ENCODE measurements at places on chromosomes 3 and 15.

- DNase-seq: no peak
Observed at GRCh38 chr3:105347625-105348302, 18.9 kb upstream of the ALCAM start.

DNA sequence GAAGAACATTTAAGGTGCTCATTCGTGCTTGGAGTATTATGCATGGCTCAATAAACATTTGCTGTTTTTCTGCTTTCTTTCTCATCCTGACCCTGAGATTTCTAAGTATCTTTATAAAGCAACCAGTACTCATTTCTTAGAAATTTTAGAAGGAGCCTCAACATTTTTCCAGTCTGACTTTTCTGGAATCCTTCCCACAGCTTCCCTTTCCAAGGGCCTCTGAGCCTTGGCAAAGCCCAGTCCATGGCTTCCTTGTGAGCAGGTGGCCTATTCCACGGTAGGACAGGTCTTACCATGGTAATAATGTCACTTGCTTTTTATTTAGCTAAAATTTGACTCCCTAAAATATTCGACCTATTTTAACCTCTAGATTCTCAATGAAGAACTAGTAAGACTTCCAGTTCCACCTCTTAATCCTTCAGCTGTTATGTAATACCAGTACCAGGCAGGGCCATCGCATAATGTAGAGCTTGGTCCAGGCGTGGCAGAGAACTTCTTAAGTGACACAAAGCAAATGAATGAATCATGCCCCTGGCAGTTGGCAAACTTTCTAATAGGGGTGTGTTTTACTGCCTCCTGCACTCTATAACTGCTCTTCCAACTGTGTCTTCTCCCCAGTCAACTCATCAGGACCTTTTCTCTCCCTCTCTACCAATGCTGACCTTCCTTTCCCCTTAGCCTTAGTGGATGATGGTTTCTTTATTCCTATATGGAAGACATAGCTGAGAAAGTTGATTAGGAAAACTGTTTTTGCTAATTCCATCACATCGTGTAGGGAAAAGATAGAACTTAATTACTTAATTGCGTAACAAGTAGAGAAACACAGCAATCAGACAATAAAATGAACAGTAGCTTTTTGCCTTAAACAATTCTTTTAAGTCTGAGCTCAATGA, 894 bp upstream of the TM4SF4 start:
- DNase-seq: no peak

DNA sequence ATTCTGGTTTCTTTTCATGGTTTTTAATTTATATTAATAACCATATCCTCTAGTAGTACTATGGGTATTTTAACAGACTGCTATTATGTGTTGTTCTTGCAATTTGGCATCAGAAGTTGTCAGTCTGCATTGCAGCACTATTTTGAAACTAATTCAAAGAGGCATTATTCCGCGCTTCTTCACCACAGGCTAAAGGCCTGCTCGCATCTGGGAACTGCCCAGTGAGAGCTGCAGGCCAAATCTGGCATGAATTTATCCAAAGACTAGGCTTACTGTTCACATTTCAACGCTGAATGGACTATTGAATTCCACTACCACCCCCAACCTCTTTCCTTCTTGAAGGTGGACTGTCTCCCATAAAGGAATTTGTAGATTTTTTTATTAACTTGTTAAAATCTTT, 310.4 kb upstream of the NR2F2 start:
- no peak for DNase-seq

GRCh38 chr3:175851541-175851940, 992.4 kb downstream of the NAALADL2 start:
- DNase-seq: no peak

DNA sequence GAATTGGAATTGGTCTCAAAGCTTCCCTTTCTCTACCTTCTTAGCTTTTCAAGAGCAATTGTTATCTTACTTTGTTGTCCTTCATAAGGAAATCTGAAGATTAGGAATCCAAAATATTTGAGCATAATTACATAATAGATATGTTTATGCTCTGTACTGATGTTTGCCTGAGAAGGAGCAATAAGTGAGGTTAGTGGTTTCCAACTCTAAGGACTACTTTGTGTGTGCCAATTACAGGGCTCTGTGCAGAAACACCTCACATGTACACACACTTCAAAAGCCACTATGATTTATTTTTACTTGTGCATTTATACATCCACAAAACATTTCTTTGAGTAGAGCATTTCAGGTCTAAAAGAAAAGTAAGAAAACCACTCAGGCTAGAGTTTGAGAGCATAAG, 49.9 kb downstream of the MME start:
- DNase-seq: no peak

DNA sequence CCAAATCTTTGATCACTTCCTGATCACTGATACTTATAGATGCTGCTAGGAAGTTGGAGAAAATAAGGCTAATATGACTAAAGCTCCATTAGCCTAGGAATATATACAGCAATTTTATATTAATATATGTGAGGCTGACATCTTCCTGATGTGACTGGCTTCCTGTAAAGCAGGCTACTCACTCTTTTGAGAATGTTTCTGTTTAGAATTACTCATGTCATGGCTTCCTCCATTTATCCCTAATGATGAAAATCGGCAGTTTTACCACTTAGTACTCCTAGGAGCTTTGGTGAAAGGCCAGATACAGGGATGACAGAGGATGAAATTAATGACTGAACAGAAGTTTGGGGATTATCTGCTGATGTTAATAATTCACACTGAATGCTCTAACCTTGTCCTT, 3.9 kb upstream of the MAP1A start:
- no peak for DNase-seq

- no peak for DNase-seq
Observed at GRCh38 chr15:98614681-98615080, 33.7 kb upstream of the IGF1R start.
